ENCODE measurements at places on chromosomes 7 and 10.

GRCh38 chr10:17062493-17062892 is 67.1 kb downstream of the CUBN start:
- no peak for DNase-seq

- no peak for DNase-seq
Measured at GRCh38 chr10:1968257-1969033, 231.1 kb upstream of the ADARB2 start.

GRCh38 chr10:20888620-20889330 is 8.3 kb downstream of the NEBL start:
- DNase-seq, result no peak

- DNase-seq, result no peak
Measured at GRCh38 chr7:47783456-47784223, 164.6 kb downstream of the PKD1L1 start.

GRCh38 chr7:16083931-16084330 is 337.4 kb downstream of the CRPPA start:
- no peak for DNase-seq

- DNase-seq, result no peak
Measured at GRCh38 chr10:104251443-104251842, 3.2 kb upstream of the GSTO1 start.

Measured in osteoblast (primary cell).